ENCODE measurements at places on chromosomes 5 and 9. TPM values are rescaled to one million over a fixed set of nuclear protein-coding genes. Genes with fewer than 3 reads are reported as not detected.

DNA sequence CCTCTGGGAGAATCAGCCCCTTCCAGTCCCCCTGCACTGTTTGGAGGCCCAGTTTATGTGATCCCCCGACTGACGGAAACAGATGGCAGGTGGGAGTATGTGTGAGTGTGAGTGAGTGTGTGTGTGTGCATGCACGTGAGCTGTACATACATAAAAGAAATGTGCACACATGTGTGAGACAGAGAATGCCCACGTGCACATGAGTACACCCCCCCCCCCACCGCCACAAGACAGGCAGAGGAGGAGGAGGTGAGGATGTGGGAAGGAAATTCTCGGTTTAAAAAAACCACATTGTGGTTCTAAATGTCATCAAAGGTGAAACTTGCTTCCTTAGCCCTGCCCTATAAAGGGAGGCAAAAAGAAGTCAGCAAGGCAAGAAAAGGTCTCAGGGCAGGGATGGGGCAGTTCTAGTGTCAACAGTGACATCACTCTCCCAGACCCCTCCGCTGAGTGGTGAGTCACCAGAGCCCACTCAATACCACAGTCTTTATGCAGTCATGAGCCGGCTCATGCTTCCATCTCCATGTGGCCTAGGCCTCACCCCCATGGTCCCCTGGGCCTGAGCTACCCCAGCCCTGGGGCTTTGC lies 79.2 kb upstream of the HSPA9 start:
- DNase-seq, result no peak

- DNase-seq, result no peak
Observed at GRCh38 chr5:178496642-178497041, 93.6 kb downstream of the COL23A1 start.

SLC27A6 gene
- 1.3 TPM for polyA plus RNA-seq

CDKN2B-AS1 gene
- polyA plus RNA-seq, result 0.14 TPM

DNA sequence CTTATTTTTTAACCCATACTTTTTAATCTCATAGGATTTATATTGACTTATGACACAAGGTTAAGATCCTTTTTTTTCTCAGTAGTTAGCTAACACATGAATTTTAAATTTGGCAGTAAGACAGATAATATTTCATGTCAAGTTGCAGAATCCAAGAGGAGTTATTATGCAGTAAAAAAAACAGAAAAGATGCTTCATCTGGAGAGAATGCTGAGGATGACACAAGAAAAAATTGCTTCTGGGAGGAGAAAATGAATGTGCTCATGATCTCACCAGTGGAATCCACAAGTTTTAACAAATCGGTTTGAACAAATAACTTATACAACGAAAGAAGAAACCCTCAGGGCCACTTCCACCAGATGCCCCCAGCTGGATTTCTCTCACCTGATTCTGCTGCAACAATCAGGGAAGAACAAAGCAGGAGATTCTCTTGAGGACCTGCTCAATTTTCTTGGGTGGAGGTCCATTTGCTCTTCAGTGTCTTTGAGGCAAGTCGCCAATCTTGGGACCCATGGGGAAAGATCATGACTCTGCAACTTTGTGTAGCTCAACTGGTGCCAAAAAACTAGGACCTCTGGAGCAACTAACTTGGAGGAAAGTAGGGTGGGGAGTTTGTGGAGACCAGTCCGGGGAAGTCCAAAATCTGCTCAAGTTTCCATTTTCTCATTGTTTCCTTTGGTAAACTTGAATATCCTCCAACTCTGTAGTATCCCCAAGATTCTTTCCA lies 50.5 kb upstream of the TNFSF15 start:
- DNase-seq, result peak; percentile 48

- DNase-seq, result no peak
Observed at GRCh38 chr9:71073494-71073893, 47.9 kb downstream of the TRPM3 start.

- DNase-seq, result peak; percentile 43
Observed at GRCh38 chr5:178236679-178237078, 4.1 kb upstream of the PHYKPL start.

Measured in muscle of leg (tissue), 16 donors.